ENCODE measurements at places on chromosomes 4 and X.

DNA sequence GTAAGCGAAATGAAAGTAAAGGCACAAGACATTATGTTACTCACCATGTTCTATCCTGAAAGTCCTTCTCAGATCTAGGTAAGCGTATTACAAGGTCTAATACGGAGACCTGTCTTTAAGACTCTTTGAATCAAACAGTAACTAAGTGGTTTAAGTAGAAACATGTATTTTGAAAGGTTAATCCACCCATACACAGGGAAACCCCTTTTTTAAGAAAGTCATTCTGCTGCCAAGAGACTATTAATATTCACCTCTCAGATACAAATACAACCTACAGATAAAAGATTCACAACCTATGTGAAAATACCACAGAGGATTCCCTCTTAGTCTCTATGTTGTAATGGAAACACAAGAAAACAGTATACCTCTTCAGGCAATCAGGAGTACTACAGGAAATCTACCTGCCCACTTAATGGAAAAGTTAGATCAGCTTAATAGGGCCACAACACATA lies 63.2 kb upstream of the TNIP3 start:
- DNase-seq, result peak; percentile 34

GRCh38 chr4:125784741-125785140 lies 470.0 kb downstream of the FAT4 start:
- no peak for DNase-seq

- DNase-seq, result no peak
These were observed 3.3 kb downstream of the GASK1B start for GRCh38 chr4:158169506-158169905.

DNA sequence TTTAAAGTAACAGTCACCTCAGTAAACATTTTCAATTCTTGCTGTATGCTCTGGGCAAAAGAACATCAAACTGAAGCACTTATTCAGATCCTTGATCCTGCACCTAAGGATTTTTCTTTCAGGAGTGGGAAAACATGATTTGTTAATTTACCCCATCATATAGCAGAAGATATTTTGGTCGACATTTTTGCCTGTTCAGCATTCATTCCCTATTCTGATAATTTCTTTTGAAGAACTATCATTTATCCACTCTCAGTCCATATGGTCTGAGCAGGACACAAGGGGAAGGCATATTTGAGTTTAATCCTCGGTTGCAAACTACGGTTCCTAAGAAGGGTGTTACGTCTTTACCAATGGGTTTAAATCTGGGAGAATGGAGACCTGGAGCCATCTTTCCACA lies 1.2 kb upstream of the CLOCK start:
- no peak for DNase-seq

- no peak for DNase-seq
These were observed 1253.8 kb downstream of the C4orf33 start for GRCh38 chr4:130349745-130350144.

Data from CD8-positive, alpha-beta memory T cell (primary cell).